SK-N-SH (cell line): ENCODE measurements at places on chromosomes 12 and 14.

GRCh38 chr12:24861766-24862540 lies 86.9 kb downstream of the BCAT1 start:
- DNase-seq = no peak

DNA sequence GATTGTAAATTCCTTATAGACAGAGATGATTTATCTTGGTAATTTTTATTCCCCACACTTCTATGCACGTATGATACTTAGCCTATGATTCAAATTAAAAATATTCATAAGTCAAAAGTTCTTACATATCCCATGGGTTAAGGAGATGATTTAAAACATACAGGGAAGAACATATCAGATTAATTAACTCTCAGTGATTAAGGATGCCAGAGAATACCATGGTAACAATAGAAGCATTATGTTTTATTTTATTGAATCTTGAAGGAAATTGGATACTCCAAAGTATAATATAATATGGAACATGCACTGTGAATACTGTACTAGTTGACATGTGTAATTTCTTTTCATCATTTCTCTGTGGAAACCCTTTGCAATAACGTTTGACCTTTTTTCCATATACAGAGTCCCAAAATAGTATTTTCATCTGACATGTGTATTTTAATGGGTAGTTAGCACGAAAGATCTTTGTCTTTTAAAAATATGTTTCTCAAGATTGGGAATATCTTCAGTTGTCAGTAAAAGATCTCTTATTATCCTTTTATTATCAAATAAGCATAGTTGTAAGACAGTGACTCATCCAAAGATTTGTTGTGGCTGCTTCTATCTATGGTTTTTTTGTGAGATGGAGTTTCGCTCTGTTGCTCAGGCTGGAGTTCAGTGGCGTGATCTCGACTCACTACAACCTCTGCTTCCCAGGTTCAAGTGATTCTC lies 166.7 kb downstream of the RAD51B start:
- DNase-seq = no peak

DNA sequence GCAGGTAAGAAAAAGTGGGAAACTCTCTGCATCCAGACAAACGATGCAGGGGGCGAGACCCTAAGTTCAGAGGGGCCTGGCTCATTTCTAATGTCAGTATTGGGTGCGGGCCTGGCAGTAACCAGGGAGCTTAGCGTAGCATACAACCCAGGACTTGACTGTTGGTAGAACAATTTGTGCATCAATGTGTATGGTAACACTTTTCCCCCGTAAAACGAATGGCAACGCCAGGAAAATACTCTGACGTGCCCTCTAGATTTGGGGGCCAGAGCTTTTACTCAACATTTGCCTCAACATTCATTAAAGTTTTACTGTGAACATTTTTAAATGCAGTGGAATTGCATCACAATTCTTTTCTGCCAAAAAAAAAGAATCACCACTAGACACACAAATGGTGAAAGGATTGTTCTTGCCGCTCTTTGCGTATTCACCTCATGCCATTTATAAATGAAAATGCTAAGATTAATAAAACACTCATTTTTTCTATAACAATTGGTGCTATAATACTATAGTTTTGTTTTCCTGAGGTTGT lies 867 bp downstream of the RHOJ start:
- no peak for DNase-seq

DNA sequence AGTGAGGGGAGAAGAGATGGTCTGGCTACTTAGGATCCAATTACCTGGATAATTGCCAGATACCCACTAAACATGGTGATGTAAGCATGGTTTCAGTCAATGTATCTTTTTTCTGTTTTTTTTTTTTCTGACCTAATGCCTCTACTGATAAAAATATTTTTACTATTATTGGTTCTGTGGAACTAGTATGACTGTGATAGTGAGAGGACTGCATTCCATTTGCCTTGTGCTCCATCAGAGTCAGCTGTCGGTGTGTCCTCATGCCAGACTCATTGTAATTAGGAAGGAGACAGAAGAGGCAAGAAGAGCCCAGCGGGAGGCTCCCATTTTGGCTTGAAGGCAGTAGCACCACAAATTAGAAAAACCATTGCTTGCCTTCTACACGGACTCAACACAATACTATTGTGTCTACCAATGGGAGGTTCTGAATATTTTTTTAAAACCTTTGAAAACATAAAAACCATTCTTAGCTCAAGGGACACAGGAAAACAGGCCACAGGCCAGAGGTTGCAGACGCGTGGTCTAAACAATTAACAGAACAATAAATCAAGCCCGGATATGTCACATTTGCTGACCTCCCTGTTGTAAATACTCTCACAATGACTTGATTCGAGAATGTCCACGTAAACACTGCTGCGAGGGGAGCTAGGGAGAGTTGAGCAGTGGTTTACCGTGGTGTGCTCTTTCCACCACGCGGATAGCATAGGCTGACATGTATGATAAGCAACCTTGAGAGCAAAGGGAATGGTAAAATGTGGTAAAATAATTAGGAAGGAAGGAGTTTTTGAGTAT lies 13.5 kb upstream of the DCP1B start:
- no peak for DNase-seq

DNA sequence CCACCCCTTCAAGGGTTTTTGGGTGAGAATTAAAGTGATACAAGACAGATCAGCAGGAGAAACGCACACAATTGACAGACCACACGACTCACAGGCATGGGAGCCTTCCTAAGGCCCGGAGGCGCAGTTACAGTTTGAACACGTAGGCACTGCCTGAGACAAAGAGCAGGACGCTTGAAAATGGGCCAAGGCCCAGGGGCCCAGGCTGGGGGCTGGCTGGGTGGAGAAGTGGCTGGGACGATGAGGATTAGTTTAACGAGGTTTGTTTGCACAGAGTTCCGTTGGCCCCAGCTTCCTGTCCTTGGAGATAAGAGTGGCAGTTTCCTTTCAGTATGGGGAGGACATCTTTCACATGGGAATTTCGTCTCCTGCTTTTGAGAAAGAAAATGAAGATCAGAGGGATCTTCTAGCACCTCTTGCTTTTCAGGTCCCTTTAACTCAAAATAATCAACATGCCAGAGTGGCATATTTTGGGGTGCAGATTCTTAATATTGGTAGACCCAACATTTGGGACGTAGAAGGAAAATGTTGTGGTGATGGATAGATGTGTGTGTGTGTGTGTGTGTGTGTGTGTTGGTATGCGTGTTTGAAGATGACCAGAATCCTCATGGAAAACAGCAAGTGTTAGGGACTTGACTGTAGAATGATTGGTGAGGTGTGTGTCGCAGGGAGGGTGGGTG lies 44.6 kb downstream of the DLK1 start:
- DNase-seq = peak; percentile 82

- DNase-seq = no peak
Observed at GRCh38 chr12:8697120-8697475, 693 bp upstream of the RIMKLB start.

DNA sequence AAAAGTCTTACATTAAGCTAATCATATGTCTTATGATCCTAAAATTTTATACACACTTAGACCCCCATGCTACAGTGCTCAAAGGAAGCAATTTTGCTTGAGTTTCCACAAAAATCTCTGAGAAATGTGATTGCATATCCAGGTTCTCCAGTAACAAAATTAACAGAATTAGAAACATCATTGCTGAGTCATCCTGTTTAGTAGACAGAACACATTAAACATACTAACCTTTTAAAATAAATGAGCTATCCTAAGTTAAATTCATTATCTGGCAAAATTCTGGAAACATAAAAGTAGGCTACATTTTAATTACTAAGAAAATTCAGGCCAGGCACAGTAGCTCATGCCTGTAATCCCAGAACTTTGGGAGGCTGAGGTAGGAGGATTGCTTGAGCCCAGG lies 94.7 kb downstream of the DENND5B start:
- peak; percentile 6 for DNase-seq

DNA sequence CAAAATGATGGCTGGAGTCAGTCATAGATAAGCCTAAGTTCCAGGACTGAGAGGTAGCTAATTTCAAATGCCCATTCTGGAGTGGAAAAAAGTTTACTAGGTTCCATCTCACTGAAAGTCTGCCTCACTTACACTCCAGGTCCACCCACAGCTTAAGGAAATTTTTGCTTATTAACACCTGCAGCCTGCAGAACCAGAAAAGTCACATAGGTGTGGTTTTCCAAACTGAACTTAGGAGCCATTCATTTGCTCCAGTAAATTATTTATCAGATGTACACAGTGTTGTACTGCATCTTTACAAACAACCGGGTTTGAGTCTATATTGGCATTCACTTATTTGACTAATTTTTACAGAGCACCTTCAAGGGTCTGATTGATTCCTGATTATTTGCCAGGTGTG lies 157.4 kb upstream of the ARID2 start:
- no peak for DNase-seq

GRCh38 chr12:115835445-115835844 lies 442.0 kb downstream of the MED13L start:
- DNase-seq = peak; percentile 40

- DNase-seq = no peak
Observed at GRCh38 chr12:128818065-128819022, 5.4 kb downstream of the SLC15A4 start.

GRCh38 chr14:71403656-71404055 lies 496.4 kb downstream of the PCNX1 start:
- DNase-seq = peak; percentile 47

GRCh38 chr12:25071366-25071765 lies 122.5 kb upstream of the BCAT1 start:
- no peak for DNase-seq

DNA sequence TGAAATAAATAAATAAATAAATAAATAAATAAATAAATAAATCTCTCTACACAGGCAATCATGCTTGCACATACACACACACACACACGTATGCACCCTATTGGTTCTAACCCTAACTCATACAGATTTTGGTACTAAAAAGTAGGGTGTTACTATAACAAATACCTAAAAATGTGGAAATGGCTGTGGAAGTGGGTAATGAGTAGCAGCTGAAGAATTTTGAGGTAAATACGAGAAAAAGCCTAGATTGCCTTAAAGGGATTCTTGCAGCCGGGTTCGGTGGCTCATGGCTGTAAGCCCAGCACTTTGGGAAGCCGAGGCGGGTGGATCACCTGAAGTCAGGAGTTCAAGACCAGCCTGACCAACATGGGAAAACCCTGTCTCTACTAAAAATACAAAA lies 15.7 kb upstream of the SLC2A3 start:
- DNase-seq = no peak

DNA sequence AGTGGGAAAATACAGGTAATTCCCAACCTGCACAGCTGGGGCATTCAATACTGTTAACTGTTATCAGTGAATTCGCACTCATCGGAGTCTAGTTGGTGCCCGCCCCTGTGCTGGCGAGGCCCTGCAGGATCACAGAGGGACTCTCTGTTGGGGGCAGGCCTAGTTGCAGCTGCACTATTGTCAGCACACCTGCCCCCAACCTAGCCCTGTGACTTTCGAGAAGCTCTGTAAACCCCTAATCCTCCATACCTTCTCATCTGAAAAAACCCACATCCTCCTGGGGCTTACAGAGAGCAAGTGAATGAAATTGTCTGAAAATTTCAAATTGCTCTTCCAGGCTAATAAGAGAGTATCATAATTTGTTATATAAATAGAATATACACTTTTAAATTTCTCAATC lies 132.2 kb upstream of the NUDT4 start:
- DNase-seq = no peak

- DNase-seq = no peak
Observed at GRCh38 chr14:58281969-58282368, 16.4 kb upstream of the ARID4A start.

- no peak for DNase-seq
Observed at GRCh38 chr12:92208613-92209121, 63.0 kb upstream of the BTG1 start.

DNA sequence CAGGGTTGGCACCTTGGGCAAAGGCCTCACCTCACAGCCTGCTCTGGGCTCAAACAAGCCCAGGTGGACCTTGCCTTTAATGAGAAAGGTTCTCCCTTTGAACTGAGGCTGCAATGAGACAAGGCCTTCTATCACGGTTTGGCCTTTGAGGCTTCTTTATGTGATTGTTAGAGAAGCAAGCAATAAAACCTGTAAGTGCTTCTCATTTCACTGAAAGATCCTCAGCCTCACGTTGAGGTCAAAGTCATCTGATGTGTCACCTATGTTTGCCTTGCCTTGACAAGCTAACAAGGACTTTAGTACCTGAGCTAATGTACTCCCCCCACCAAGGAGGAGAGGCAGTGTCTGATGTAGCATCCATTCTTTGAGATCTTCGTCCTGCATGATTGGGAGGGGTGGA lies 155.9 kb upstream of the RBM19 start:
- DNase-seq = no peak

DNA sequence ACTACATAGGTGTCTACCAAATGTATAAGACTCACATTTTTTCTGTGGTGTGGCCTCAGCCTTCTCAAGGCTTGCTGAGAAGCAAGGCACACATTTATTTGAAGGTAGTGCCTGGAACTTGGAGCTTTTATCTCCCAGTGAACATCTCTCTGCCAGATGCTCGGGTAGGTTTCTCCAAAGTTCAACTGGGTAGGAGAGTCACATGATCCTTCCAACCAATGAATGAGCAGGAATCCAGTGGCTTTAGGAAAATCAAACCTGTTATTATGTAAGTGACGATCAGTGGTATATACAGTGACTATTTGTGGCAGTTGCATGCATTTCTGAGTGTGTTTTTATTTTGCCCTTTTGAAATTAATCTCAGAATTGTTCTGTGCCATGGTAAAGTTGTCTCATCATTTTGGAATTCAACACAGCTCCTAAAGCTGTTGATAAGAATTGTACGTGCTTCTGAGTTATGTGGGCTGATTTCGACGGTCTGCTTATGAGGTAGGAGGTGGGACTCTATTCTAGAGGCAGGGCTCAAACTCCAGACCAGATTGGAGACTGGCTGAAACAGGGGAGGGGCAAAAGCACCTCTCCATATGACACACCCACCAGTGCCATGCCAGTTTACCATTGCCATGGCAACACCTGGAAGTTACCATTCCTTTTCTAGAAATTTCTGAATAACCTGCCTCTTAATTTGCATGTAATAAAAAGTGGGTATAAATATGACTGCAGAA lies 57.6 kb downstream of the EID3 start:
- DNase-seq = no peak

GRCh38 chr12:74988156-74988555 lies 221.5 kb downstream of the KCNC2 start:
- no peak for DNase-seq

GRCh38 chr12:52687497-52688385 lies 7.5 kb upstream of the KRT1 start:
- DNase-seq = no peak

GRCh38 chr12:2411616-2412304 lies 359.0 kb downstream of the CACNA1C start:
- DNase-seq = peak; percentile 27

- no peak for DNase-seq
Observed at GRCh38 chr12:2606186-2606910, 188.4 kb upstream of the FKBP4 start.

DNA sequence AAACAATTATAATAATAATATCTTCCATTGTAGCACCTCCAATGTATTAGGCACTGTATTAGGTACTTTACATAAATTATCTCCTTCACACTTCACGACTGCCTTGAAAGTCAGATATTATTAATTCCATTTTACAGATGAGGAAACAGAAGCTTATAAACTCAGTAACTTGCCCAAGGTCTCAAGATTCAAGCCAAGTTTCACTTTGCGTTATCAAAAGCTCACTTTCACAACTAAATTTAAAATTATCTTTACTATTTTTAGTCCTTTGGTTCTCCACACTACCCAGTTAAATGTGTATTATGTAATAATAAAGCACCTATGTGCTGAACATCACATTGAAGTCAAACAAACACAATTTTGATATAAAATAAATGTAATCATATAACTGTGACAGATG lies 55.8 kb downstream of the NUMB start:
- no peak for DNase-seq
